ENCODE measurements at places on chromosomes 3 and 15. TPM values are rescaled to one million over a fixed set of nuclear protein-coding genes. Genes with fewer than 3 reads are reported as not detected.

The SERF2 gene
- total RNA-seq = 473 TPM

The SLC22A14 gene
- total RNA-seq = 0.12 TPM

The ZNF639 gene
- 32.9 TPM for total RNA-seq

The GP9 gene
- total RNA-seq = not detected

The C3orf85 gene
- not detected for total RNA-seq

The SEMA6D gene
- 8.1 TPM for total RNA-seq

The TRIM42 gene
- not detected for total RNA-seq

The NPAP1 gene
- not detected for total RNA-seq

The FILIP1L gene
- total RNA-seq = 32.1 TPM

The SMCO1 gene
- total RNA-seq = not detected

The SLC27A2 gene
- not detected for total RNA-seq

The ZSCAN2 gene
- 6.8 TPM for total RNA-seq

The GLT8D1 gene
- total RNA-seq = 120 TPM

The CCDC9B gene
- 109 TPM for total RNA-seq

The GOLGA8R gene
- total RNA-seq = 3.6 TPM

The ROPN1 gene
- total RNA-seq = not detected

The MEIS2 gene
- 35.4 TPM for total RNA-seq

The TMEM266 gene
- 0.06 TPM for total RNA-seq

The ANKUB1 gene
- not detected for total RNA-seq

The TRH gene
- not detected for total RNA-seq

The SPTBN5 gene
- 0.53 TPM for total RNA-seq

The FNDC3B gene
- 132 TPM for total RNA-seq

The NUP210 gene
- 0.99 TPM for total RNA-seq

The LEKR1 gene
- total RNA-seq = 0.26 TPM

The COL6A5 gene
- total RNA-seq = not detected

The KNG1 gene
- not detected for total RNA-seq

The IL17RE gene
- 3.5 TPM for total RNA-seq

The SHC4 gene
- total RNA-seq = 1.1 TPM

The TMEM108 gene
- not detected for total RNA-seq

The CHL1 gene
- not detected for total RNA-seq

The LSG1 gene
- total RNA-seq = 34.1 TPM

The CLSTN2 gene
- 3.0 TPM for total RNA-seq

The PTH1R gene
- total RNA-seq = 0.13 TPM

The PLSCR2 gene
- total RNA-seq = not detected

The EPHA3 gene
- total RNA-seq = 3.0 TPM

The DNAH12 gene
- total RNA-seq = under 0.01 TPM

The ASB14 gene
- total RNA-seq = under 0.01 TPM

The CCDC13 gene
- 0.50 TPM for total RNA-seq

The GPR176 gene
- total RNA-seq = 206 TPM

The ZDHHC19 gene
- not detected for total RNA-seq

The TRAT1 gene
- total RNA-seq = not detected

The CD200R1 gene
- 0.06 TPM for total RNA-seq

The NANOGP8 gene
- total RNA-seq = not detected

The MINAR1 gene
- 0.68 TPM for total RNA-seq

The GTF2A2 gene
- total RNA-seq = 20.8 TPM

The COLQ gene
- total RNA-seq = 0.66 TPM

The ITPKA gene
- 1.7 TPM for total RNA-seq

The IMPG2 gene
- total RNA-seq = 0.44 TPM

The TMEM89 gene
- total RNA-seq = not detected
